Tongue (tissue), 3 donors: ENCODE measurements at places on chromosomes 1 and 21. TPM values are rescaled to one million over a fixed set of nuclear protein-coding genes. Genes with fewer than 3 reads are reported as not detected.
A peak's percentile ranks its signal among the peaks of the same experiment; 100 is the strongest.

DNA sequence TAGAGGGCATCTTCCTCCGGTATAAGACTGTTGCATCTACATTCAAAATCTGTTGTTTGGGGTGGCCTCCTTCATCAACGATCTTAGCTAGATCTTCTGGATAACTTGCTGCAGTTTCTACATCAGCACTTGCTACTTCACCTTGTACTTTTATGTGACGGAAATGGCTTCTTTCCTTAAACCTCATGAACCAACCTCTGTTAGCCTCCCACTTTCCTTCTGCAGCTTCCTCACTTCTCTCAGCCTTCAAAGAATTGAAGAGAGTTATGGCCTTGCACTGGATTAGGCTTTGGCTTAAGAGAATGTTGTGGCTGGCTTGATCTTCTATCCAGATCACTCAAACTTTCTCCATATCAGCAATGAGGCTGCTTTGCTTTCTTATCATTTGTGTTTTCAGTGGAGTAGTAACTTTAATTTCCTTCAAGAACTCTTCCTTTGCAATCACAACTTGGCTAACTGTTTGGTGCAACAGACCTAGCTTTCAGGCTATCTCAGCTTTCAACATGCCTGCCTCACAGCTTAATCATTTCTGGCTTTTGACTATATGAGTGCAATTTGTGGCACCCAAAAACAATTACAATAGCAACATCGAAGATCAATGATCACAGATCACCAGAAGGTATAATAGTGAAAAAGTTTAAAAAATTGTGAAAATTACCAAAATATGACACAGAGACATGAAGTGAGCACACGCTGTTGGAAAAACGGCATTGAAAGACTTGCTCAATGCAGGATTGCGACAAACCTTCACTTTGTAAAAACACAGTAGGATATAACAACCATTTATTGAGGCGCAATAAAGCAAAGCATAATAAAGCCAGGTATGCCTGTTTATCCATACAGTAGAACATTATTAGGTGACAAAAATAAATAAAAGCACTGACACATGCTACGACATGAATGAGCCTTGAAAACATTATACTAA is 56.7 kb upstream of the GFI1 start:
- DNase-seq, result no peak

Gene LCE3E
- total RNA-seq, result not detected

GRCh38 chr1:30968220-30968971 is 59.8 kb upstream of the SDC3 start:
- no peak for DNase-seq

- DNase-seq, result no peak
Measured at GRCh38 chr1:3040004-3040403, 18.7 kb downstream of the ACTRT2 start.

DNA sequence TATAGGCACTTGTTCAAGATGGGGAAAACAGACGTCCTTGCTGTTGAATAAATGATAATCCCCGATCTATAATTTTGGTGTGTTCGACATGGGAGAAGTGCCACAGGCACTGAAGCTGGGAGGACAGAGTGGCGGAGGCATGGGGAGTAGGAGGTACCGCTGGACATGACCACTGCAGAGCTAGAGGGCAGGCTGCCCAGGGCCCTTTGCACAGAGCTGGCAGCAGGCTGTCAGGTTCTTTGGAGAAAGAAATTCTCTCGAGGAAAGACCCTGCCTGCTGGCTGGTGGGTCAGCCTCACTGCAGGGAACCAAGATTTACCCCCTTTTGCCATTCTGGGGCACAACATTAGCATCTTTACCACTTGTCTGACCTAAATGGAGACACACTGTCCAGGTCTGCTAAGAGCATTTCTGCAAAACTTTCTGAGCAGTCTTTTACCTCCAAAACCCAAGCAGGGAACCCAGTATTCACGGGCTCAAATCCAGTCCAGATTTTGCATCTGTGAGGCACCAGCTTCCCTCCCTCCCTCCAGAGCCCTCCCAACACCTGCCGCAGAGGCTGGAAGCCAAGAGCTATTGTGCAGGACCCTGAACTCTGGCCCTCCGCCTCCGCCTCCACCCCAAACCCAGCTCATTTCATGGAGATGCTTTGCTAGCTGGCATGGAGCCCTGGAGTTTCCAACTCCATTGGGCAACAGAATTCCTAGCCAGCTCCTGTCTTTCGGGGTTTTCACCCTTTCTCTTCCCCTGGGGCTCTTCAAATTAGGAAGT is 142.3 kb downstream of the PLXNA2 start:
- peak; percentile 97 for DNase-seq

DNA sequence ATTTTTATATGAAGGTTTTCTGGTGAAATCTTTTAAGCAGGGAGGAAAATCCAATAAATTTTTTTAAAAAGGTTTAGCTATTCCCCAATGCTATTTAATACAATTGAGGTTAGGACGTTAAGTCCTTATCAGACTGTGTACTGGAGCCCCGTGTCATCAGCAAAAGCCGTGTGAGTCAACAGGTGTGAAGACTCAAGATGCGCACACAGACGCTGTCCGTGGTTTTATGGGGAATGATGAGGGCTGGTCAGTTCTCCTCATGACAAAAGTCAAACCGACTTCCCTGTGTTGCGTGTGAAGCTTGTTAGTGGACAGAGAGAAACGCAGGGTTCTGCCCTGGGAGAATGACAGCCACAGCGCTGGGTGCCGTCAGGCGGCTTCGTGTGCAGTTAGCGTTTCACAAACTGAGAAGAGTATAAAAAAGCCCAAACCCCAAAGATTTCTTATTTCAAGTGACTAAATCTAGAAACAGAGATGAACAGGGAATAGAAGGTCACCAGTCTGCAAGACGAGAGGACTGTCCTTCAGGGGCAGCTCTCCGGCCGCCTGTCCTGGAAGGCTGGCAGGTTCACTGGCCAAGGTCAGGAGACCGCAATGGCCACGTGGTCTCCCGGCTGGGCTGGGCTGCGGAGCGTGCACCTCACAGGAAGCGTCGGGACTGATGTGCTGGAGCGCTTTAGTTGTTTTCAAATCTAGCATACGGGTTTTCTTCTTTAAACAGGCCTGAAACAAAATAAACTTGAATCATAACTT is 22.4 kb downstream of the PTTG1IP start:
- DNase-seq, result no peak

- DNase-seq, result no peak
Measured at GRCh38 chr1:22731924-22732720, 21.5 kb downstream of the EPHB2 start.

- no peak for DNase-seq
Measured at GRCh38 chr1:81330111-81330510, 470.6 kb upstream of the ADGRL2 start.

DNA sequence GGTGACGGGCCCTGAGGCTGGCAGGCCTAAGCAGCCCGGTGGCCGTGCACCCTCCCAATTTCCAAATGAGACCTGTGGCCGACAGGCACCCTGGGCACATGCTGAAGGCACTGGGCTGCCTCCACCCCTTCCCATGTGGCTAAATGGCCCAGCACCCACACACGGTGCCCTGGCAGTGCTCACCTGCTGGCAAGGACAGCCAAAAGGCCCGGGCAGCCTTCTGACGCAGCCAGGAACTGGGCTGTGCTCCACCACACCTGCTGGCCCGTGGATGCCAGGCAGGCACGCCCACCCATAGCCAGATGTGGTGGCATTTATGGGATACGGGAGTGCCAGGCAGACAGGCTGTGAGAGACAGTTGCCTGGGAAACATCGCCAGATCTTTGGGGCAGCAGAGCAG is 4.0 kb upstream of the FAAP20 start:
- DNase-seq, result no peak

DNA sequence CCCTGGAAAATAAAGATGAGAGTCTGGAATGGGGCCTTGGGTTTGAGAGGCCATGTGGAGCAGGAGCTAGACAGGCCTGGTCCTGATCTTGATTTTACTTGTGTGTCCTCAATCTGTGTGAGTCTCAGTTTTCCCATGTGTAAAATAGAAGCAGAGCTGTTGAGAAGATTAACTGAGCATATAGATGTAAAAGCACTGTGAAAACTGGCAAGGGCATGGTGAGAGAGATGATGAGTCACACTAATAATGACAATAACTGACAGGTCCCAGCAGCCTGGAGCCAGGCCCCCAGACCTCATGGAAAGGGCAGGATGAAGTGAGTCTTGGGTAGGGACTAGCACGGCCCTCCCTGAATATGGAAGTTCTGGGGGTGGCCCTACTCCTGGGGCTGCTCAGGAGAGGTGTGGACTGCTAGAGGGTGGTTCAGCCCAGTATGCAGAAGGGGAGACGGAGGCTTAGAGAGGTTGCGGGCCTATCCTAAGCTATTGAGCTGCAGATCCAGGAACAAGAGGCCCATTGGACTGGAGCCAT is 2.8 kb upstream of the AHDC1 start:
- DNase-seq, result no peak

DNA sequence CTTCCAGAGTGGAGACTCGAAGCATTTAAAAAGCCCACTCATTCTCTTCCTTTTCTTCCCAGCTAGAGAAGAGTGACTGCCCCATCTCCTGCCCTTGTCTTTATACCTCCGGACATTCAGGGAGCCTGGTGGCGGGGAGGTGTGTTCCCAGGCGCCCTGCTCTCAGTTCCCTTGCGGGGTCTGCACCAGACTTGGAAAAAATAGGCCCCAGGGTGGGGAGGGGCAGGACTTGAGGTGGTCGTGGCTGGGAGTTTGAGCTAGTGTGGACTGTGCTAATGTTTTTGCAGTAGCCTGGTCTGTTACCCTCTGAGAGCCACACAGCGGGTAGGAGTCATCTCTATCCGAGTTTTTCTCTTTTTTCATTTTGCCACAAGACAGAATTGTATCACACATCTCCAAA is 139.1 kb downstream of the PEX14 start:
- DNase-seq, result no peak

Gene SMIM1
- 5.7 TPM for total RNA-seq

Gene GCSAML
- 0.72 TPM for total RNA-seq

DNA sequence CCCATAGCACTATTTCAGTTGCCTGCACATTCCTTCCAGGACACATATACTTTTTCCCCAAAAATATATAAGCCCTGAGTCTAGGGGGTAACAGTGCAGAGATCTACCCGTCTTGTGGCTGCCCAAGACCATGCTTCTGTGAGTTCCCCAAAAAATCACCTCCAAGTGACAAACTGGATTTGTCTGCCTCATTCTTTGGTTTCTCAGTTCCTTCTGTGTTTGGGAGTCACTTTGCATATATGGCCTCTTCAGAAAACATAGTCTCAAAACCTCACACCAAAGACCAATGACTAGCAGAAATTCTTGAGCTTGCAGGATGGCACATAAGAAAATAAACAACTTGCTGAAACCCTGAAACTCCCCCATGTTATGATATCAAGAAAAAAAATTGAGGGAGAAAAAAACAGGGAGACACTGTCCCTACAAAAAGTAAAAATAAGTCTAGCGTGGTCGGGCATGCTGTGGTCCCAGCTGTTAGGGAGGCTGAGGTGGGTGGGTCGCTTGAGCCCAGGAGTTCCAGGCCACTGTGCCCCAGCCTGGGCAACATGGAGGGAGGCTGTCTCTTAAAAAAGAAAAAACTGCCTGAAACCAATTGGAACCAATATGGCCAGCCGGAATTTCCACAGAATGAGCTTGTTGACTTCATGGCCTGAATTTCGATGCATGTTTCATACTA is 8.0 kb downstream of the JMJD4 start:
- DNase-seq, result no peak

- no peak for DNase-seq
Measured at GRCh38 chr1:203295796-203296195, 9.5 kb upstream of the BTG2 start.

Gene FMO3
- total RNA-seq, result not detected

- no peak for DNase-seq
Measured at GRCh38 chr1:61844006-61844405, 101.7 kb downstream of the PATJ start.

DNA sequence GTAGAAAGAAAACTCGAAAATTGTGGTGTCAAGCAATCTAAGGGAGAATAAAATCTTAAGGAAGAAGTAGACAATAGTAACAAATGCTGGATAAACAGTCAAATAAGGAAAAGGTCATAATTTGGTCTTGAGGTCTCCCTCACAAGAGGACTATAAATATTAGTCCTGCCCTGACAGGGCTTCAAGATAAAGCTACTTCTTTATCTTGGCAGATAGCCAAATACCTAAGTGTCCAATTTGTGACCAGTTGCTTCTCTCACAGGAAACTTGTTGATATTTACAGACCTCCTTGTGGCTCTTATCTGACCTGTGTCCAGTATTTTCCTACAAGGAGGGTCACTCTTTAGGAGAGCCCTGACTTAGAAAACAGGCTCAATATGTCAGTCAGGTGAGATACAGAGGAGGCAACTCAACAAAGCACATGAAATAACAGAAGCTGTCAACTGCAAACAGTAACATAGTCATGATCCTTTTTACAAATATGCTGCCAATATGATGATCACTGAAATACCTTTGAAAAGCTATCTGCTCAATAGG is 88.8 kb downstream of the TNNI3K start:
- DNase-seq, result no peak

GRCh38 chr1:67441739-67442281 is 11.6 kb upstream of the SERBP1 start:
- no peak for DNase-seq

DNA sequence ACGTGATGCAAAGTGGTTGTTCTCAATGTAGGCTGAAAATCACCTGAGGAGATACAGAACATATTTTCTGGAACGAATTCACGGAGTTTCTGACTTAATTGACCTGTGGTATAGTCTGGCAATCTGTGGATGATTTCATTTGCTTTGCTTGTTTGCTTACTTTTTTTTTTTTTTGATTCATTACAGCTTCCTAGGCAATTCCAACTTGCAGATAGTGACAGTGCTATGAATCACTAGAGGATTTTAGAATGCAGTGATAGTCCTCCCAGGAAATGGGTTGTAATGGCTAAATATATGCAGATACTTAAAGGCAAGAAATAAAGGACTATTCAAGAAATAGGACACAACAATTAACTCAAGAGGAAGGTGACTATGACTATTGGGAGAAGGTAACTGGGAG is 1378.1 kb upstream of the PRMT6 start:
- DNase-seq, result no peak

Gene PPOX
- total RNA-seq, result 15.2 TPM

Gene PWP2
- 26.0 TPM for total RNA-seq

DNA sequence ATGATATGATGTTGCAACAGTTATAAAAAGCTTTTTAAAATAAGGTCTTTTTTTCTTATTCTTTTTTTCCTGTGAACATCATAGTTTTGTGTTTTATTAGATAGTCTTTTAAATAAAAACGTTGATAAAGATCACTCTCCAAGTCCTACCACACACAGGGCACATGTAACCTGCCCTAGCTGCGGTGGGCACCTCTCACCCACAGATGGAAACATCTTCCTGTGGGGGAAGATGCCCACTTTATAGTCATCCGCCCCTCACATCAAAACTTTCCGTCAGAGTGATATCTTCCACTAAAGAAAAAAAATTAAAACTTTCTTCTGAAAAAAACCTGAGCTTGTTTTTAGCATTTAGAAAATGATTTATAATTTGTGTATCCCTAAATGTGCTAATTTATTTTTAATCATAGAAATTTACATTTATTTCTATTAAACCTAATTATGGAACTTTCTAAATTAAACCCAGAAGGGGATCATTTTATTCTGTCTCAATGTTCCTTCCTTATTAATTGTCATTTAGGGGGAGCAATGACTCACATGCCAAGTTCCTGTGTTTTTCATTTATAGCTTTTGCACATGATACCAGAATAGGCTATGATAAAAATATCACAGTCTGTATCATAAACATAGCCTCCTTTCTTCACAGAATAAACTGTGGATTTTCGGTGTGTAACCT is 24.7 kb downstream of the TNFRSF9 start:
- no peak for DNase-seq

GRCh38 chr1:44511769-44512168 is 106.7 kb downstream of the RNF220 start:
- no peak for DNase-seq
